ENCODE measurements at places on chromosomes 2 and 18.

DNA sequence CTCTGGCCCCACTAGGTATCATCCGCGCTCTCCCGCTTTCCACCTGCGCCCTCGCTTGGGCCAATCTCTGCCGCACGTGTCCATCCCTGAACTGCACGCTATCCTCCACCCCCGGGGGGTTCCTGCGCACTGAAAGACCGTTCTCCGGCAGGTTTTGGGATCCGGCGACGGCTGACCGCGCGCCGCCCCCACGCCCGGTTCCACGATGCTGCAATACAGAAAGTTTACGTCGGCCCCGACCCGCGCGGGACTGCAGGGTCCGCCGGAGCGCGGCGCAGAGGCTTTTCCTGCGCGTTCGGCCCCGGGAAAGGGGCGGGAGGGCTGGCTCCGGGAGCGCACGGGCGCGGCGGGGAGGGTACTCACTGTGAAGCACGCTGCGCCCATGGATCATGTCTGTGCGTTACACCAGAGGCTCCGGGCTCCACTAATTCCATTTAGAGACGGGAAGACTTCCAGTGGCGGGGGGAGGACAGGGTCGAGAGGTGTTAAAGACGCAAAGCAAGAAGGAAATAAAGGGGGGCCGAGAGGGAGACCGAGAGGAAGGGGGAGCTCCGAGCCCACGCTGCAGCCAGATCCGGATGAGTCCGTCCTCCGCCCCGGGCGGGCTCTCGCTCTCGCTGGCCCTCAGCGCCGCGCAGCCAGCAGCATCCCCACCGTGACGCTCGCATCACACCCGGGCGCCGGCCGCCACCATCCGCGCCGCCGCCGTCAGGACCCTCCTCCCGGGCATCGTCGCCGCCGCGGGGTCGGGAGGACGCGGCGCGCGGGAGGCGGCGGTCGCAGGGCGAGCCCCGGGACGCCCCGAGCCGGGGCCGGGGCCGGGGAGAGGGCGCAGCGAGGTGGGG is 664 bp downstream of the NETO1 start:
- no peak for DNase-seq

DNA sequence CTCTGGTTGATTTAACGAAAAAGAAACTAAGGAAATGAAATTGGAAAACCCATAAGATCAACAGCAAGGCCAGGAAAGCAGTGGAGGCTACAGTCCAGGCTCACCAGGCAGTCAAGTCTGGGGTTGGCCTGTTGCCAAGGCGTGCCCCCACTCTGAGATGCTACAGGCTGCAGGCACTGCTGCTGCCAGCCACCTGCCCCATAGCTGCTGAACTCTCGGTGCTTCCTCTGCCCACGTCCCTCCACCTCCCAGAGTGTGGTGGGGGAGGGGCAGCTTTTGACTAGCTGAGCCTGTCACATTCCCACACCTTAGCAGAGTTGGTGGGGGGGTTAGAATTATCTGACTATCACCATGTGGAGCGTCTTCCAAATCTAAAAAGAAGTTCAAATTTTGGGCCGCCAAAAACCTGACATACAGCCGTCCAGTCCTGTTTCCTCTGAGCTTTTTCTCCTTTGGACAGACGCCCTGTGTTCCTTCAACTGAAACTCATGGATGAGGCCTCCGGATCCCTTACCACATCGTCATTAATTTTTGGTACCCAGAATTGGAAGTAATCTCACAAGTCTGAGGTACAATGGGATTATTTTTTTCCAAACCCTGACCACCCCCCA is 3.9 kb upstream of the SH3RF3 start:
- DNase-seq = no peak

DNA sequence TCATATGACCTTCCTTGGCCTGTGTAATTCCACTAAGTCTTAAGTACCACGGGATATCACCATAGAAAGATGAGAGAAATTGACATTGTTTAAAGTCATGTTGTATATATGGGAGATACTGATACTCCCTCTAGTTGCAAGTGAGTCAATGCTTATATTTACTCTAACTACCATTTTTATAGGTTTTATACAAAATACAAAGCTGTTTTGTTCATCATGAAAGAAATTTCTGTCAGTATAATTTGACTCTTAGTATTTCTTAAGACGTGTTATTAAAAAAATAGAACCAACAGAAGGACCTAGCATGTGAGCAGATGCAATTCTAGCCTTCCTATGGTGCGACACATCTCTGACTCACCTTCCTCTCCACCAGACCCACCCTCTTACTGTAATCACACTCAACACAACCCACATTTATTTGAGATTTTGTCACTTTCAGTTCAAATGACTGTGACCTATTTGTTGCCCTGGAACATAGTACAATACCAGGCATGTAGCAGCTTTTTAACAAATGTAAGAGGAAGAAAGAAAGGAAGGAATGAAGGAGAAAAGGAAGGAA is 453.1 kb downstream of the CMPK2 start:
- no peak for DNase-seq

DNA sequence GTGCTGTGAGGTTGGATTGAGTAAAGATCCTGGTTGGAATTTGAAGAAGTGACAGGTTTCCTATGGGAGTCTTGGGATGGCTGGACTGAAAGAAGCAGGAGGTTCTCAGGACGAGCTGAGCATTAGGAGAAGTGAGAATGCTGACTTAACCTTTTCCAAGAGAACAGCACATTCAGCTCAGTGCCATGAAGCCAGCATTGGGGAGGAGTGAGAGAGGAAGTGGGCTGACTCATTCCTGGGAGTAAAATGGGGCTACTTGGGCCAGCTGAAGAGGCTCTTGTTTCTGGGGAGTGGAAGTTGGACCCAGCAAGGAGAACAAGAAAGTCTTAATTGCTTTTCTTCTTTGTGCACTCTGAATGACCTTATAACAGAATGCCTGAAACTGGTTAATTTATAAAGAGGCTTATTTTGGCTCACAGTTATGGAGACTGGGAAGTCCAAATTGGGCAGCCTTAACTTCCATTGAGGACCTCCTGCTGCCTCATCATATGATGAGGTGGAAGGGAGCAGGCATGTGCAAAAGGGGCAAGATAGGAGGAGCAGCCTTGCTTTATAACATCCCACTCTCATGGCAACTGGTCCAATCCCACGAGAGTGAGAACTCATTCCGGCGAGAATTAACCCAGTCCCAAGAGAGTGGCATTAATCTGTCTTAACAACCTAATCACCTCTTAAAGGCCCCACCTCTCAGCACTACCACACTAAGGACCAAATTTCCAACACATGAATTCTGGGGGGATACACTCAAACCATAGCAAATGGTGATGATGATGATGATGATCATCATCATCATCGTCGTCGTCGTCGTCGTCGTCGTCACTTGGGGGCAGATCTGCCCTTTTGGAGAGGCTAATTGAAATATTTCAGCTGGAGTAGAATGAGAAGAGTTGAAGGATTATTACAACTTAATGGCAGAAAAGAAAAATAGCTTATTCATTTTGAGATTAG is 26.1 kb downstream of the DGUOK start:
- DNase-seq = no peak

DNA sequence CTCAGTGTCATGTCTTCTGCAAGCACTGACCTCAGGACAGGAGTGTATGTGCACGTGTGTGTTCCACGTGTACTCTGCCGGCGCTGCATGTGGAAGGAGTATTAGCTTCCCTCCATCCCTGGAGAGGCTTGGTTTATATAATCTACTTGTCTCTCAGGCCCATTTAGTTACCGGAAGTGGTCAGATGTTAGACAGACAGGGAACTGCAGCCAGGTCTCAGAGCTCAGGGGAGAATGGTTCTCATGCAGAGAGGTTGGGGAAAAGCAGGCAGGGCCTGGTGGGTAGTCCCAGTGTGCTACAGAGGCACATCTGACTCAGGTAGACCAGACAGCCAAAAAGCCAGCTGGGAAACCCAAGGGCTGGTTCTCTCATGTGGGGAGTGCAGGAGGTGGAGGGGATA is 167.9 kb downstream of the CTIF start:
- DNase-seq = no peak

DNA sequence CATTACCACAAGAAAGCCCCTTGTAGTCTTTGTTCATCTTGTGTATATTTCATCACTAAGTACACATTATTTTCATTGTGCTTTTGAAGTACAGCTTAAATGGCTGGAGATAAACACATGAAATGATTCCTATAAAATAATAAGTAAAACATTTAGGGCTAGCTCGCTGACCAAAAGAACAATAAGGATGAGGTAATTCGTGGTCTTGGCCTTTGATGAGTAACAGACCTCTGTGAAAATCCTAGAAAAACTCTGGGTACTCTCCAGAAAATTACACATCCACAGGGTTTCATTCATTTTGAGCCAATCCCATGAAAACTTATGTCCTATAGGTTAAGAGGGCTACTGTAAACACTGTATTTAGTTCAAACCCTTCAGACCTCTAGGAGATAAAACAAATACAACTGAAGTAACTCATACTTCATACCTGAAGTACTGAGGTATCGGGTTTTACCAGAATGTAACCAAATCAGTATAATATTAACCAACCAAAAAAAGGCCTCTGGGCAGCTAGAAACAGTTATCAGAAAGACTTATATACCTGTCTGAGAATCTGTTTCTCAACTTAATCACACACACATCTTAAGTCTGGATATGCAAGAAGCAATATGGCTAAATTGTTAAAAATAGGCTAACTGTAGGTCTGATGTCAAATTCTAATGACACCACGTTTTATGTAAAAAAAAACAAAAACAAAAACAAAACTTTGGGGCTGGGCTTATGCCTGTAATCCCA is 31.0 kb downstream of the CFAP36 start:
- DNase-seq = no peak

- DNase-seq = no peak
Observed at GRCh38 chr2:224817676-224818075, 101.5 kb upstream of the CCDC195 start.

DNA sequence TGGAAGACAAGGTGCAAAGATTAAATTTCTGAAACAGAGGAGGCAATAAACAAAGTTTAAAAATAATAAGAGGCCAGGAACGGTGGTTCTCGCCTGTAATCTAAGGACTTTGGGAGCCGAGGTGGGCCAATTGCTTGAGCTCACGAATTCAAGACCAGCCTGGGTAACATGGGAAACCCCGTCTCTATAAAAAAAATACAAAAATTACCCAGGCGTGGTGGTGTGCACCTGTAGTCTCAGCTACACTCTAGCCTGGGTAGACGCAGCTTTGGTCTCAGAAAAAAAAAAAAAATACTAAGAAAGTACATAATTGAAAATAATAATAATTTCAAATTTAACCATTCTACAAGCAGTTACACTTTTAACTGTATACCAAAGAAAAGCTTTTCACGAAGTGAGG is 744.6 kb upstream of the POU3F3 start:
- DNase-seq = no peak

- no peak for DNase-seq
Observed at GRCh38 chr2:46806526-46806925, 109.1 kb downstream of the MCFD2 start.

DNA sequence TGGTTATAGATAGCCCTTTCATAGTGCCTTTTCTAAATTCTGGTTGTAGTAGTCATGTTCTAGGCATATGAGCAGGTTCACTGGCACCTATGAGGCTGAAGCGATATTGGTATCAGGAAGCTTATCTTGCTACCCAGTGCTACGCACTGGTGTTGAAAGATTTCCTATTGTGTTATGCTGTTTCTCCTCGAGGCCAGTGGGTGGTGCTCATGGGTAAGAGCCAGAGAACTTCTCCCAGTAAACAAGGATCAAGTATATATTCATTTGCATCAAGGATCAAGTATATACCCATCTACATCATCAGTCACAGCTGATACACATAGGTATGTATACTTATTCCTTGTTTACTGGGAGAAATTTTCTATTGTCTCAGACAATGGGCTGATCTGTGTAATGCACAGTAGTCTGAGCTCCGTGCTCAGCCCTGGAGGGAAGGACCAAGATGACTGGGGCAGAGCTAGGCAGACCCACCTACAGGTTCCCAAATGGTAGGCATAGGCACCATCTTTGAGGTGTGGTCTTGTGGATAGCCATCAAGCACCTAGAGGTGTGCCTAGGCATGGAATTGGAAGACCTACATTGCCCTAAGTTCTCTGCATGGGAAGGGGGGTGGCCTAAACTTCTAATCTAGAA is 101.2 kb upstream of the GALNT13 start:
- no peak for DNase-seq

DNA sequence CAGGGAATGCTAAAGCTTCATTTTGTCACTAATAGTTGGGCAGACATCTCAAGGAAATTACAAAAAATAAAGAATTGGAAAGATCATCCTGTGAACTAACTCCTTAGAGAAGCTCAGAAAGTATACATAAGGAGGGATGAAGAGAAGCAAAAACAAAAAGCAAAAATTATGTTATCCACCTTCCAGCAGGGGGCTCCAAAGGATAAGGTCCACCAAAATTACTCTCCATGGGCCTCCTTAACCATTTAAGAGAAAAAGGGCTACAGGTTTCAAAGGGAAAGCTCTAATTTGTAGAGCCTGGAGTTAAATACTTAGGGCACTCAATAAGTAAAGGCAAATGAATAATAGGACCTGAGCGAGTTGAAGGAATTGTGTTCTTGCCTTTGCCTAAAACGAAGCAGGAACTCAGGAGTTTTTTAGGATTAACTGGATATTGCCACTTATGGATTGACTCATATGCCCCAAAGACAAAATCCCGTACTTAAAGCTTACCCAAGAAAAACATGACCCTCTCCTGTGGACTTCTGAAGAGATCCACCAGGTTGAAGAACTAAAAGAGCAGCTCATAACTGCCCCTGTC is 1167.9 kb downstream of the DSC3 start:
- no peak for DNase-seq

DNA sequence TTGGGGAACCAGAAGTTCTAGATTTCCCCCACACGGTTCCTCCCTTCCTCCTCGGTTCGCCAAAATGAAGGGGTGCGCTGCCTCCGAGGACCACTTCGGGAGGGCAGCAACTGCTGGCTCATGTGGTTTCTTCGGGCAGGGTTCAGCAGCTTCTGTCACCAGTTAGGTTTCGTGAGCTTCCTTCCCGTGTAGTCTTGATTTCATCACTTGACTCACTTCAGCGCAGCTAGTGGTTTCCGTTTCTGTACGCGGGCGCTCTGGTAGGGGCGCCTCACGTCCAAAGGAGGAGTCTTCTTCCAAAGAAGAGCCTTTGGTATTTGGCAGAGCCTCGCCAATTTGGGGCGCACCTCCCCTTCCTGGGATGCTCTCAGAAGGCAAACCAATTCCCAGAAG is 485 bp upstream of the GALNT3 start:
- DNase-seq = peak; percentile 73

Measured in CD4-positive, alpha-beta T cell (primary cell).